ENCODE measurements at places on chromosomes 3 and 15.

- DNase-seq, result no peak
Measured at GRCh38 chr15:93307513-93307912, 218.5 kb upstream of the RGMA start.

DNA sequence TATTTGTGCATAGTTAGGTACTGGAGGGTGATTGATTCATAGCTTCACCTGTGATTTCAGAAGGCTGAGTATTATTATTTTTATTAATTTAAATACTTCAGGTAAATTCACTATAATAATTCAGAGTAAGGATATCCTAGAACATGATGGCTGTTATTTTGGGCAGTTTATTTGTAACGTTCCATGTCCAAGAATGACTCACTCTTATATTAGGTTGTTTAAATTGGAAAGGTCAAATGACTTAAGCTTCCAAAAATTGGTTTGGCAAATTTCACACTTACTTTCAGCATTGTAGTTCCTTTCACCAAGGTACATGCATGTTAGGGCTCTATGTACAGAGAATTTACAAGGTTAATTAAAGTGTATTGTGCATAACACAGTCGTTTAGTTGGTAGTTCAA is 120.2 kb downstream of the EPHA3 start:
- DNase-seq, result no peak

DNA sequence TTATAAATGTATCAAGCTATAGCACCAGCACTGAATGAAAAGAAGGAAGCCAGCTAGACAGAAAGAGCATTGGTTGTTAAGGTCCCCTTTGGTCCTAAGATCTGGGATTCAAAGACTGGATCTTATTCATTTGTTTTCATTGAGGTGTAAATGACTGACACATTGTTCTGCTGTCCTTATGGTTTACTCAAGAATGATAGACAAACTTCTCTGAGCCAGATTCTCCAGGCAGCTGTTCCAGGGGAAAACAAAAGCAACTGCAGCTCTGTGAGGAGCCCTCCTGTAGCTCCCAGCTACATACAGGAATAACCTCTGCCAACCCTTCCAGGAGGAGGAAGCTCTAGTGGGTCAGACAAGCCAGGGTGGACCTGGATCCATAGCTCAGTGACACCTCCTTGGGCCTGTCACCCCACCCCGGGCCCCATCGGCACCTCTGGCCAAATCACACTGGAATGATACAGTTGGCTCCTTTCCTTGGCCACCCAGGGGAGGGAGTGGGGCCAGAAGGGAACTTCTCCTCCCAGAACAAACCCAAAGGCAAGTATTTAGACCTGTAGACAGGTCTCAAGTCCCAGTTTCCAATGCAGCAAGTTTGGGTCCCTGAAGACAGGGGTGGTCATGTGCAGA is 57.8 kb downstream of the ZNF621 start:
- DNase-seq, result no peak

GRCh38 chr3:99895131-99895696 is 77.6 kb downstream of the CMSS1 start:
- DNase-seq, result no peak

GRCh38 chr15:46091860-46092450 is 457.1 kb downstream of the SQOR start:
- DNase-seq, result no peak

GRCh38 chr3:151775314-151776258 is 38.3 kb upstream of the AADAC start:
- no peak for DNase-seq

GRCh38 chr15:68676011-68676605 is 97.3 kb downstream of the CORO2B start:
- no peak for DNase-seq

GRCh38 chr3:133113526-133113925 is 75.3 kb downstream of the TMEM108 start:
- DNase-seq, result no peak

DNA sequence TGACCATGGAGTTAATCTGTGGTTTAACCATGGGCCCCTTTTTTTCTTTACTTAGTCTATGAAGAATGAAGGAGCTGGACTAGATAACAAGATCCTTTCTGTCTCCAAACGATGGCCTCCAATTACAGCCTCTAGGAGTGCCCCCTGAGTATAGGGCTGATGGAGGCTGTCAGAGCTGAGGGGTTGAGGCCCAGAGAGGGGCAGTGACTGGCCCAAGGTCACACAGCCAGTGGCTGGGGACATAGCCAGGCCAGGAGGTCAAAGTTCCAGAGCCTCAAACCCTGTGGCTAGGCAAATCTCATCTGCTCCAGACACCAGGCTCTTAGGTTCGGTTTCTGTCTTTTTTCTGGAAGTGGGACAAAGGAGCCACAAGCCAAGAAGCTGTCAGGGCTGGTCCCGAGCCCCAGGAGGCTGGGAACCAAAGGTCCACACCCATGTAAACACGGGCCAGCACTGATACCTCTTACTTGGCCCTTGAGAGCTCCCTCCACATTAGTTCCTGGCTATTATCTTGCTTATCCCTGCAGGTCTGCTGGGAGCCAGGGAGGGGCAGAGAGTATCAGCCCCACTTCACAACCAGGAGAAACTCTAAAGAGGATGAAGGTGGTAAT is 10.3 kb downstream of the RHOV start:
- no peak for DNase-seq

DNA sequence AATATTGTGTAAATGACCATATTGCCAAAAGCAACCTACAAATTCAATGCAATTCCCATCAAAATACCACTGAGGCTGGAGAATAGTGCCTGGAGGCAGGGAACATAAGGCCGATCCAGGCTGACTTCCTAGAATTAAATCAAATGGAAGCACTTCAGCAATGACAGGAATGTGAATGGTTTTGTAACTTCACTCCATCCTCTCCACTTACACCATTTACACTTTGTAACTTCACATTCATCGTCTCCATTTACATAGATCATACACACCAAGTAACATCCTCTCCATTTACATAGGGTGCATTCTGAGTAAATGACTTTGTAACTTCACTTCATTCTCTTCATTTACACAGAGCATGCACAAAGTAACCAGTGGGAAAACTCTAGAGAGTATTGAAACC is 11.6 kb downstream of the STRIT1 start:
- no peak for DNase-seq

- no peak for DNase-seq
Measured at GRCh38 chr15:52136442-52136980, 23.9 kb upstream of the BCL2L10 start.

DNA sequence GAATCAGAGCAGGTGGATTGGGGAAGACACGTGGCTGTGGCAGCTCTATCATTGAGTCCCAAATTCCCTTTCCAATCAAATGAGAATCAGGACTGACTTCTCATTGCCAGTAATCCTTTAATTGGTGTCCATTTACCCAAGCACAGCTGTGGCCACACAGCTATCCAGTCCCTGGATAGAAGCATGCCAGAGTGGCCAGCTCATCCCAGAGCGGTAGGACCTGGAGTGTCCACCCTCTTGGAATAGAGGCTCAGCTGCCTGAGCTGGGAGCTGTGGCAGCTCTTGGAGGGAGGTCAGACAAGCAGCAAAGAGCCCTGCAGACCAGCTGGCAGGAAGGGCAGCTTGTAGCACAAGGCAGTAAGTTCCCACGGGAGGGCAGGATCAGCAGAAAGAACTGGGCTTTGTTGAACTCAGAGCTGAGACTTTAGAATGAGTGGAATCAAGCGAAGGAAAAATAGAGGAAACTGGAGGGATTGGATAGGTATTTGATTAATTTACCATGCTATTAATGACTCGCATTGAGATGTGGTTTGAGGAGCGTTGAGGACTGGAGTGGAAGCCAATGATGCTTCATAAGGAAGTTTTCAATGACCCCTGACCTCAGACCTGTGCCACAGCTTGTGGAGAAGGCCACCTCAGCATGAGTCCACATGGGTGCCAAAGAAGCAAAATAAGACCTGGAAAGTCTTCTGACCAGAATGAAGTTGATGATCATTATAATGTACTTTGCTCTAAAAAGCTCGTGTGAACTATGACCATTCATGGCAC is 6.9 kb upstream of the ALPK3 start:
- no peak for DNase-seq

DNA sequence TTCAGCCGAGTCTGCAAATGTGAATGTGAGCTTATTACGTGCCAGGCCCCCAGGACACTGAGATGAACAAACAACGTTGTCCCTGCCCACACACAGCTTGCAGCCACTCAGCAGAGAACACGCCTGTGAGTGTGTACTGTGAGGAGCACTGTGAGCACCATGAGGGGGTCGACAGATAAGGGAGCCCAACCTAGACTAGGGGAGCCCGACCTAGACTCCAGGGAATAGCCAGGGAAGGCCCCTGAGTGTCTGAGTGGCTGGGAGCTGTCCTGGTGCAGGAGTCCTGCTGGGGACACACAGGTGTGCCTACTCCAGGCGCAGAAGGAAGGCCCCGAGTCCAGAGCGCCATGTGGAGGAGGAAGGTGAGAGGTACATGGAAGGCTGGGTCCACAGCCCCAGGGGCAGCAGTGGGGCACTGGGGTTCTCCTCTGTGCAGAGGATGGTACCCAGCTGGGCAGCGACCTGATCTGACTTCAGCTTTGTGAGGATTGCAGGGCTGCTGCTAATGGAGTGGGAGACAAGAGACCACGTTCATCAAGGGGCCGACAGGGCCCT is 36.5 kb downstream of the MGLL start:
- DNase-seq, result no peak

- DNase-seq, result no peak
Measured at GRCh38 chr3:150080058-150080730, 109.5 kb upstream of the PFN2 start.

DNA sequence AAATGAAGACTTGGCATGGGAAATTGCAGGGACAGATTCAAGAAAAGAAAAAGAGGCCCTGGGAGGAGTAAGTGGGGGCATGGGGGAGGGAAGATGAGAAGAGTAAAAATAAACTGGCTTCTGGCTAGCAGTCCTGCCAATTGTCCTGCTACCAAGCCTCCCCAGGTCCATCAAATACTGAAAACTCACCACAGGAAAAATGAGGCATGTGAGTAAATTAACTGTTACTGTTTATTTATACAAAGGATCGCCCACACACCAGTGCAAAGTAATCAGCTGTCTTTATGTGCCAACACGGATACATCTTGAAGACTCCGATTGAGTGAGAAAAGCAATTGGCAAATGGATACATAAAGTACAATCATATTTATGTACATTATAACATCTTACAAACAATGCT is 10.7 kb upstream of the KLHL25 start:
- DNase-seq, result no peak

DNA sequence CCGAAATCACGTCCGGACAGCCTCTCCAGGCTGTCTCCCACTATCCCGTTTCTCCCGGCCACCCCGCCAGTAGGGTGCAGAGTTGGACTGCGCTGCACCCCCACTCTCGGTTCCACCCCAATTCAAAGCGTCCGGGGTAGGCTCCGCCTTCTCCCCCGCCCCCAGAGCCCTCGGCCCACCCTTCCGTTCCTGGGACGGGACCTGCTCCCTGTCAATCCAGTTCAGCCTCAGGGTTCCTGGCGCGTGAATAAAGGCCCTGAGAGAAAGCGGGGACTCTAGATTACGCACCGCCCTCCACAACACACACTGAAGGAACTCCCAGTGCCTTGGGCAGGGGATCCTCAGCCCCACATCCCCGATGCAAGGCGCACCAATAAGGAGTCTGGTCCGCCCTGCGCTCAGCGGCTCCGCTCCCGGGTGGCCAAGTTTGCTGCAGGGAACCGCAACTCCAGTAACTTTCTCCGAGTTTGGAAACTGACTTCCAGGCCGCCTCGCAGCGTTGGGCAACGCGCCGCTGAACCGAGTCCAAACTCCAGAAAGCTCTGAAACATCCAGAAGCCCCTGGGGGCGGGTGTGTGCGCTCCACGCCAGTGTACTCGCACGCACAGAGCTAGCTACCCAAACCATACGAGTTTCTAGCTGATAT is 1.9 kb downstream of the ADAMTS9 start:
- DNase-seq, result peak; percentile 53

GRCh38 chr3:147813256-147813655 is 404.1 kb downstream of the ZIC1 start:
- DNase-seq, result no peak

GRCh38 chr15:73809728-73810501 is 56.8 kb upstream of the INSYN1 start:
- no peak for DNase-seq

DNA sequence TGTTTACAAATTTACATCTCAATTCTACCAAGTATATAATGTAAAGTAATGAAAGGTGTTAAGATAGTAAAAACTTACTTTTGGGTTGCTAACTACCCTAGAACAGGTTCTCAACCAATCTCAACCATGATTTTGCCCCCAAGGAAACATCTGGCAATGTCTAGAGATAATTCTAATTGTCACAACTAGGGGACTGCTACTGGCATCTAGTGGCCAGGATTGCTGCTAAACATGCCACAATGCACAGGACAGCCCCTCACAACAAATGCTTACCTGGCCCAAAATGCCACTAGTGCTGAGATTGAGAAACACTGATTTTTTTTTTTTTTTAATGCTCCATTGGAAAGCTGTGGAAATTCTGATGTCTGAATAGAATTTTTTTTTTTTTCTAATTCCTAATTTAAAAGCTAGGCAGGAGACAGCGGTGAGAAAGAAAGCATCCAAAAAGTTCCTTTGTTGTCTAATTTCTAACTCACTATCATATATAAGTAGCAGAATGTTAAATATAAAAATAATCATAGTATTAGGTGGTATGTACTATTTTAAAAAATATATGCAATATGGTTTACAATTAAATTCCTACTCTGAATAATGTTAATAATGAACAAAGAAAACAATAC is 81.5 kb downstream of the TJP1 start:
- DNase-seq, result no peak
